Activated CD4-positive, alpha-beta T cell treated with anti-CD3 and anti-CD28 coated beads, Interleukin-2, amount 10 ng/mL, durations not matched to agents 24 days and 14 days (primary cell): ENCODE measurements at places on chromosomes 11 and 22. TPM values are rescaled to one million over a fixed set of nuclear protein-coding genes. Genes with fewer than 3 reads are reported as not detected.

OR5B21 gene
- total RNA-seq, result not detected in 2 replicates

TTC38 gene
- 19.2 and 20.3 TPM in 2 replicates for total RNA-seq

ADM2 gene
- total RNA-seq, result 3.0 and 3.2 TPM in 2 replicates

HDAC10 gene
- 62.2 and 64.6 TPM in 2 replicates for total RNA-seq

TH gene
- not detected in 2 replicates for total RNA-seq

ARHGAP8 gene
- 0.12 and 0.36 TPM in 2 replicates for total RNA-seq

NPAS4 gene
- 0.09 TPM in 1 of 2 replicates, not detected in the other for total RNA-seq

UVRAG gene
- total RNA-seq, result 18.2 and 19.2 TPM in 2 replicates

TTLL12 gene
- total RNA-seq, result 118 TPM in 2 replicates

IMMP1L gene
- 24.0 and 27.2 TPM in 2 replicates for total RNA-seq

SMIM38 gene
- 0.21 and 0.43 TPM in 2 replicates for total RNA-seq

KDM4E gene
- total RNA-seq, result not detected in 2 replicates

MMP1 gene
- not detected in 2 replicates for total RNA-seq
